Liver (tissue), 10 donors: ENCODE measurements at places on chromosomes 3 and 15. TPM values are rescaled to one million over a fixed set of nuclear protein-coding genes. Genes with fewer than 3 reads are reported as not detected.

GRCh38 chr15:70060993-70061305, 36.8 kb downstream of the TLE3 start:
- H3K4me1 ChIP-seq, result peaks cover 12% of the 10 kb centered on the region
- H3K4me3 ChIP-seq, result no peak overlapping the region
- DNase-seq, result no peak
- H3K27ac ChIP-seq, result no peak overlapping the region

DNA sequence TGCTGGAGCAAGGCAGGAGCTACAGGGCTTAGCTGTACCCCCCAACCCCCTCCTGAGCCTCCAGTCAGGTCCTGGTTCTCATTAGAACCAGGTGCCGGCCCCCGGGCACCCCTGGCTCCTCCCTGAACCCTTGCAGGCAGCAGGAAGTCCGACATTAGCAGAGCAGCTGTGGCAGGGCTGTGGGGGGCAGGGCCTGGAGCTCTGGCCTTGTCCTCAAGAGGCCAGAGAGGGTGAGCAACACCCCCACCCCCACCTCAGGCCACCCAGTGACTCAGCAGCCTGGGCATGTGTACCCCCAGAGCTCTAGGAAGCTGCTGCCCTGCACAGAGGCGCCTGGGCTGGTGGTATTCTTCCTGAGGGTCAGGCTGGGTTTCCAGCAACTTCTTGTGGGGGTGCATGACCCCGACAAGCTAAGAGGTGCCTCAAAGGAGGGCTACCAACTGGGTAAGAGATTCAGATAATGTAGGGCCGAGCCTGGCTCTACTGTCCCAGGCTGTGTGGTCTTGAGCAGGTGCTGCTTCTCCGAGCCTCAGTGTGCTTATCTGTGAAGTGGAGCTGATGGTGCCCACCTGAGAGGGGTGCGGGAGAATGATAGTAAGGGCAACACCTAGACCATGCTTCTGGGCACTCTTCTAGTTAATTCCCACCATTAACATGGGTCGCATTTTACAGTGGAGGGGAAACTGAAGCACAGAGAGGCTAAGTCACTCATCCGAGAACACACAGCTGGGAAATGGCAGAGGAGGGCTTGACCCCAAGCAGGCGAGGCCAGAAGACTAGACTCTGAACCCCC, 16.0 kb downstream of the H1-8 start:
- peaks cover 6% of the 10 kb centered on the region for H3K4me1 ChIP-seq
- H3K36me3 ChIP-seq, result no peaks in the 10 kb centered on the region
- no peak for DNase-seq
- H3K4me3 ChIP-seq, result no peak overlapping the region
- H3K27me3 ChIP-seq, result no peaks in the 10 kb centered on the region
- H3K27ac ChIP-seq, result no peak overlapping the region

DNA sequence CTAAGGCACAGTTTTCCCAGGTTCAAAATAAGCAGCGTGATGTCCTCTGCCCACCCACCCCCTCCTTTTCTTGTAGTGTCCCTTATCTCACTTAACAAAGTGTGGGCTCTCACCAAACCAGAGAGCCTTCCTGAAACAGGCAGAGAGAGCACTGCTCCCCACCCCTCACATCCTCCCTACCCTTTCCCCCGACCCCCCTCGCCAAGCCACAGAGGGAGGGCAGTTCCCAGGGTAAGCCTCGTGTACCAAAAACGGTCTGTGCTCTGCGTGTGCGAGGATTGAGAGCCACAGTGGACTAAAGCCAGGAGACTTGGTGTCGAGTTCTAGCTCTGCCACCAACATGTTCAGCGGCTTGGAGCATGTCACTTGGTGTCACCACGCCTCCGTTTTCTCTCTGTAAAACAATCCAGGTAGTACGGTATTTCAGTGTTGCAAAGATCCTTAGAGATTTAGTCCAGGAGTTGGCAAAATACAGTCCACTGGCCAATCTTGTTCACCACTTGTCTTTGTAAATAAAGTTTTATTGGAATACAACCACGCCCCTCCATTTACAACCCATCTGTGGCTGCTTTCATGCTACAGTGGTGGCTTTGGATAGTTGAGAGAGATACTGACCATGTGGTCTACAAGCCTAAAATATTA, 249.9 kb downstream of the OPA1 start:
- no peak overlapping the region for H3K27ac ChIP-seq
- DNase-seq, result no peak
- no peaks in the 10 kb centered on the region for H3K36me3 ChIP-seq
- H3K4me3 ChIP-seq, result no peak overlapping the region

- H3K27me3 ChIP-seq, result no peaks in the 10 kb centered on the region
- no peaks in the 10 kb centered on the region for H3K4me1 ChIP-seq
- DNase-seq, result no peak
- H3K4me3 ChIP-seq, result no peak overlapping the region
Measured at GRCh38 chr3:72768006-72768441, 80.2 kb downstream of the SHQ1 start.

Gene SLC28A1
- total RNA-seq, result 39.7 TPM

GRCh38 chr3:62562596-62562995, 189.2 kb upstream of the FEZF2 start:
- H3K4me1 ChIP-seq, result no peaks in the 10 kb centered on the region
- no peak for DNase-seq
- no peak overlapping the region for H3K27ac ChIP-seq

Gene RETNLB
- not detected for total RNA-seq

DNA sequence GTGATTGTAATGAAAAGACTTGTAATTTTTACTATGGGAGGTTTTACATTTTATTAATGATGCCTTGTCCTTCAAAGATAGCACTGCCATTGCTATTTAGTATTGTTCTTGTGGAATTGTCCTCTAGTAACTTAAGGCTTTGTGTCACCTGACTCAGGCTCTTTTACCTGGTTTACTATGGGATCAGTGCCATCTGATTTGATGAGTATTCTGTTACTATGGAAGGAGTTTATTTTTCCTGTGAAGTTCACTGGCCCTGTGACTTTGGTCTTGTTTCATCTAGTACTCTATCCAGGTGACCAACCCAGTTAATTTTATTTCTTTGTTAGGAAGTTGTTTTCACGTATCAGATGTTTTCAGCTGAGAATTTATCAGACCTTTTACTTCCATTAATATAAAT, 9.0 kb downstream of the MORF4L1 start:
- H3K27ac ChIP-seq, result peak overlapping the region; percentile 86
- H3K4me3 ChIP-seq, result no peak overlapping the region
- H3K27me3 ChIP-seq, result no peaks in the 10 kb centered on the region
- peaks cover 9% of the 10 kb centered on the region for H3K36me3 ChIP-seq
- DNase-seq, result no peak

GRCh38 chr15:101179341-101180153, 72.3 kb downstream of the CHSY1 start:
- H3K4me3 ChIP-seq, result no peak overlapping the region
- H3K4me1 ChIP-seq, result no peaks in the 10 kb centered on the region

GRCh38 chr15:60840703-60841411, 361.9 kb upstream of the ICE2 start:
- no peaks in the 10 kb centered on the region for H3K4me1 ChIP-seq
- DNase-seq, result no peak
- H3K27me3 ChIP-seq, result no peaks in the 10 kb centered on the region
- no peak overlapping the region for H3K27ac ChIP-seq
- H3K36me3 ChIP-seq, result no peaks in the 10 kb centered on the region
- H3K4me3 ChIP-seq, result no peak overlapping the region

GRCh38 chr3:27221264-27221932, 147.8 kb downstream of the NEK10 start:
- H3K27me3 ChIP-seq, result no peaks in the 10 kb centered on the region
- H3K4me1 ChIP-seq, result no peaks in the 10 kb centered on the region
- no peak overlapping the region for H3K4me3 ChIP-seq
- no peaks in the 10 kb centered on the region for H3K36me3 ChIP-seq

DNA sequence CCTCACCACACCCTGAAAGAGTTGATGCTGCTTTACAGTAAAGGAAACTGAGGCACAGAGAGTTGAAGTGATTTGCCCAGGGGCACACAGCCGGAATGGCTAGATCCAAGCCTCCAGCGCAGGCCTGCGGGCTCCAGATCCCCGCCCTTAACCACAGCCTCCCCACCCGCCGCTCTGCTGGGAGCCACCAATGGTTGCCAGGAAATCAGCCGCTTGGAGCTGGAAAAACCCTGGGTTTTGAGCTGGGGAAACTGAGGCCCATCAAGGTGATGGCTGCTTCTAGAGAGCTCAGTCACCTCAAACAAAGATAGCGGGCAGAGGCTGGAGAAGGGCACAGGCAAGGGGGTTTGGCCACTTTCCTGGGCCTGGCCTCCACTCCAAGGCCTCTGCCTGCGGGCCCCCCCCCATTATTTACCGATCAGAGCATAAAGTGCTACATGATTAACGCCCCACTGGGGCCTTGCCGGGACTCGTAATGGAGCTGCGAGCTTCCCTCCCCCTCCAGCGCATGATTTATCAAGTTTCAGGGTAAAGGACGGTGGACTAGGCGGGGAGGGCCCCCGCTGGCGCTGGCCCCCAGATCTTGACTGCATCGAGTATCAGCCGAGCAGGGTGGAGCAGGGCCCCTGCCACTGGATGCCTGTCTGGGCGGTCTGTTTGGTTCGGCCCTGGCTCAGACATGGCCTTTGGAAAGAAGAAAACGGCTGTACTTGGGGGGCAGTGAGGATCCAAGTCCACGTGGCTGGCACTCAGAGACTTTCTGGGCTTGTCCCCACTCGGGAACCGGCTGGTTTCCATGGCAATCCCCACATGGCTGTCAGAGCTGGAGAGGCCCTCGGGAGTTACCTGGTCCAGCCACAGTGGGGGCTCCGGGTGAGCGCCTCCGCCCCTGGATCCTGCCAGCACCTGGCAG, 9.1 kb downstream of the PLXND1 start:
- peaks cover 50% of the 10 kb centered on the region for H3K4me1 ChIP-seq
- no peak overlapping the region for H3K4me3 ChIP-seq
- no peaks in the 10 kb centered on the region for H3K36me3 ChIP-seq
- H3K27me3 ChIP-seq, result no peaks in the 10 kb centered on the region
- no peak for DNase-seq
